ENCODE measurements at places on chromosomes 12 and 14. TPM values are rescaled to one million over a fixed set of nuclear protein-coding genes. Genes with fewer than 3 reads are reported as not detected.

GRCh38 chr14:94823556-94824341 lies 53.8 kb upstream of the GSC start:
- no peak for DNase-seq
- H3K4me1 ChIP-seq: no peaks in the 10 kb centered on the region
- H3K27me3 ChIP-seq: no peaks in the 10 kb centered on the region
- H3K27ac ChIP-seq: no peak overlapping the region
- no peak overlapping the region for H3K4me3 ChIP-seq

DNA sequence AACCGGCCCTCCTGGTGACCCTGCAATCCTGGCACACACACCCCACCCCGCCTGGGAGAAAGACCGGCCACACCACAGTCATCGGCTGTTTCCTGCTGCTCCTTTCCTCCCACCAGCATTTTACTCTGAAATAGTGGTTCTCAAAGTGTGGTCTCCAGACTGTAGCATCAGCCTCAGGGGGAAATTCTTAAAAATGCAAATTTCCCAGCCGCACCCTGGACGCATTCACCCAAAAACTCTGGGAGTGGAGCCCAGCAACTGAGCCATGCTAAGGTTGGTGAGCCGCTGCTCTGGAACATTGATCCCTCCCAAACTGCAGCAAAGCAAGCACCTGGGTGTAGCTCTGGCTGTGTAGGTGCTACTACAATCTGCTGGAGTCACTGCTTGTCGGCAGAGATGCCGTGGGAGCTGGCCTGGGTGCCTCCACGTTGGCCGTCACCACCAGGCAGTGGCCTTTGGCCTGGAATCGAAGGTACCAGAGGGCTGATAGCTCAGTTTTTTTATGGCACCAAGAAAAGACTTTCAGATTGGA lies 38.4 kb upstream of the BCL2L14 start:
- H3K4me1 ChIP-seq: no peaks in the 10 kb centered on the region
- H3K4me3 ChIP-seq: no peak overlapping the region
- H3K27me3 ChIP-seq: no peaks in the 10 kb centered on the region
- DNase-seq: no peak
- peak overlapping the region; percentile 97 for H3K27ac ChIP-seq
- no peaks in the 10 kb centered on the region for H3K36me3 ChIP-seq

- H3K36me3 ChIP-seq: no peaks in the 10 kb centered on the region
- no peak overlapping the region for H3K27ac ChIP-seq
- DNase-seq: peak; percentile 80
- no peak overlapping the region for H3K4me3 ChIP-seq
- no peaks in the 10 kb centered on the region for H3K27me3 ChIP-seq
These were observed 114.0 kb downstream of the PRMT8 start for GRCh38 chr12:3604748-3605586.

- no peak overlapping the region for H3K27ac ChIP-seq
- no peak for DNase-seq
- H3K27me3 ChIP-seq: no peaks in the 10 kb centered on the region
- H3K4me1 ChIP-seq: no peaks in the 10 kb centered on the region
These were observed 222.6 kb downstream of the ACSS3 start for GRCh38 chr12:81300454-81300853.

The STXBP6 gene
- 1.8 TPM for total RNA-seq

- peaks cover 3% of the 10 kb centered on the region for H3K36me3 ChIP-seq
These were observed 6.4 kb upstream of the ZNF385A start for GRCh38 chr12:54390668-54391551.

- DNase-seq: no peak
- no peaks in the 10 kb centered on the region for H3K4me1 ChIP-seq
- no peaks in the 10 kb centered on the region for H3K27me3 ChIP-seq
- H3K36me3 ChIP-seq: peaks cover 4% of the 10 kb centered on the region
These were observed 179.2 kb downstream of the CCDC91 start for GRCh38 chr12:28369483-28369882.

- H3K27me3 ChIP-seq: no peaks in the 10 kb centered on the region
- no peak for DNase-seq
- H3K36me3 ChIP-seq: no peaks in the 10 kb centered on the region
- H3K4me1 ChIP-seq: no peaks in the 10 kb centered on the region
These were observed 50.9 kb upstream of the VASH1 start for GRCh38 chr14:76710056-76711010.

GRCh38 chr14:68507544-68508081 lies 285.3 kb downstream of the ZFP36L1 start:
- no peak overlapping the region for H3K27ac ChIP-seq
- no peak for DNase-seq
- no peaks in the 10 kb centered on the region for H3K36me3 ChIP-seq
- no peak overlapping the region for H3K4me3 ChIP-seq
- peaks cover 4% of the 10 kb centered on the region for H3K4me1 ChIP-seq

DNA sequence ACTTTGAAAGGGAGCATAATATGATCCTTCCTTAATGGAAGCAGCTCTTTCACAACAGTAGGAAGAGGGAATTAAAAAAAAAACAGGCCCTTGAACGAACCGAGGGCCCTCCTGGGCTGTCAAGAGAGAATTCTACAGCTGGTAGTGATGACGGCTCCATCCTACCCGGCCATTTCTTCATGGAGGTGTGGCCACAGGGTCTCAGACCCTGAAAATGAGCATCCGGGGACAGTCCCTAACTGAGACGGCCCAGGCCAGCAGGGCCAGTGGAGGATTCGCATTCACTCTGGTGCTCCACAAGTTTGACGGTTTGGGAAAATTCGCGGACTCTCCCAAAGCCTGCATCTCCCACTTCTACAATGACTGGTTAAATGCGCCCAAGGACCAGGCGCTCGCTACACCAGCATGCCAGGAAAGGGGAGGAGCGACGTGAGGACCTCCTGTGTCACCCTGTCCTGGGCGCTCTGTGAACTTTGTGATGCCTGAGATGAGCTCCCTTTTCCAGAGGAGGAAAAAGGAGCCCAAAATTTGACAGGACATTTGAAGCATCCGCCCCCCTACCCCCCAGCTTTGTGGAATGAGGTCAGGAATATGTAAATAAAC lies 66.8 kb downstream of the BCL11B start:
- no peaks in the 10 kb centered on the region for H3K27me3 ChIP-seq
- H3K4me1 ChIP-seq: no peaks in the 10 kb centered on the region
- H3K27ac ChIP-seq: no peak overlapping the region
- H3K4me3 ChIP-seq: no peak overlapping the region
- DNase-seq: no peak
- no peaks in the 10 kb centered on the region for H3K36me3 ChIP-seq

The PAX9 gene
- total RNA-seq: 0.48 TPM

- peaks cover 4% of the 10 kb centered on the region for H3K4me1 ChIP-seq
- no peak for DNase-seq
- no peak overlapping the region for H3K27ac ChIP-seq
- peaks cover 1% of the 10 kb centered on the region for H3K36me3 ChIP-seq
- no peak overlapping the region for H3K4me3 ChIP-seq
These were observed 121.4 kb downstream of the PPHLN1 start for GRCh38 chr12:42447371-42447786.

DNA sequence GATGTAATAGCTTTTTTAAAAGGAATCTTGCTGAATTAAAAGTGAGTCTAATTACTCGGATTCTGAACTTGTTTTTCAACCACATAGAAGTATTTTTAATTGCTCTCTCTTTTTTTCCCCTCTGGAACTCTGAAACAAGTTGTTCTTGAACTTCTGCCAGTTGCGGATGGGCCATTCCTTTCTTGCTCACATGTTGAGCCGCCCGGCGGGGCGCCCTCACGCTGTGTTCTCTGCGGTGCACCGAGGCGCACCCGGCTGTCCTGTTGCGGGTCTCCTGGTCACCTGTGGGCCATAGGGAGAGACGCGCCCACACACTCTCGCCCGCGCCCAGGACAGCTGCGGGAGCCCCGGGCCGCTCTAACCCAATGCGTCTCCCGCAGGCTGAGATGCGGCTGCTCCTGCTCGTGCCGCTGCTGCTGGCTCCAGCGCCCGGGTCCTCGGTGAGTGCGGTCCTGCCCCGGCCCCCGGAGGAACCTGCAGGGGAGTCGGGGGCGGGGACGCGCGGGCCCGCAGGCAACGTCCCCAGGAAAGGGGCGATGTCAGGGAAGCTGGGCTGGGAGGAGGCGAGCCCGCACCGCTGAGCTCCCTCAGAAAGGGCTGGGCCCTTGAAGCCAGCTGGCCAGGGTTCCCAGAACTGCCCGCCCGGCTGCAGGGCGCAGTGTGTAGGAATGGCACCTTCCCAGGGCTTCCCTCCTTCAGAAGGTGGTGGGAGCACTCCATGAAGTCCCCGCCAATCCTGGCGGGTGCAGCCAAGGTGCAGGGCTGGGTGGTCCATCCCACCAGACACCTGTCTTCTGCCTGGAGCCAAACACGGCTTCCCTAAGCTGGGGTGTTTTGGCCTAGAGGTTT lies 2.3 kb downstream of the PAPLN start:
- no peaks in the 10 kb centered on the region for H3K4me1 ChIP-seq
- peak overlapping the region; percentile 22 for H3K4me3 ChIP-seq
- H3K27me3 ChIP-seq: no peaks in the 10 kb centered on the region
- DNase-seq: peak; percentile 81
- H3K27ac ChIP-seq: no peak overlapping the region

GRCh38 chr12:107500307-107500706 lies 185.3 kb upstream of the PWP1 start:
- no peak overlapping the region for H3K4me3 ChIP-seq
- no peaks in the 10 kb centered on the region for H3K36me3 ChIP-seq
- DNase-seq: no peak
- no peak overlapping the region for H3K27ac ChIP-seq
- H3K27me3 ChIP-seq: no peaks in the 10 kb centered on the region

GRCh38 chr14:19823765-19824164 lies 20.2 kb downstream of the OR4N2 start:
- H3K4me3 ChIP-seq: no peak overlapping the region
- H3K36me3 ChIP-seq: no peaks in the 10 kb centered on the region
- H3K4me1 ChIP-seq: no peaks in the 10 kb centered on the region

The PTPRO gene
- 16.1 TPM for total RNA-seq

DNA sequence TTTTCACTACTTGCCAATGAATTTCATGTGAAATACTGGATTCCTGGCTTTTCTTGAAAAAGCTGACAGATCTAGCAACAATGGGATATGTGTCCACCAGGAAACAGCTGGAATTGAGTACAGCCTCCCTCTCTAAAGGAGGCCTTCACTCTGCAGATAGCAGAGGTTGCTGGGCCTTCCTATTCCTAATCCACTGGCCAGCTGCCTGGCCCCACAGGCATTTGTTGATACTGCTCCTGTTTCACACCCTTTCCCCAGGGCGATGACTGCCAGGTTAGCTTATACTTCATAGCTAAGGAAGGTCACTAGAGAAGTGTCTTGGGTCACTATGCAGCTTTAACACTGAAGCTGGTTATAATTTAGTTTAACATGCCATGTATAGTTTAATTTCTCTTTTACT lies 87.5 kb upstream of the PDZRN4 start:
- H3K27me3 ChIP-seq: no peaks in the 10 kb centered on the region
- H3K27ac ChIP-seq: no peak overlapping the region
- H3K4me1 ChIP-seq: no peaks in the 10 kb centered on the region
- no peaks in the 10 kb centered on the region for H3K36me3 ChIP-seq
- no peak for DNase-seq
- H3K4me3 ChIP-seq: no peak overlapping the region

GRCh38 chr14:87698481-87698880 lies 294.5 kb downstream of the GALC start:
- H3K27me3 ChIP-seq: no peaks in the 10 kb centered on the region
- no peak overlapping the region for H3K27ac ChIP-seq
- DNase-seq: no peak
- H3K4me1 ChIP-seq: no peaks in the 10 kb centered on the region

DNA sequence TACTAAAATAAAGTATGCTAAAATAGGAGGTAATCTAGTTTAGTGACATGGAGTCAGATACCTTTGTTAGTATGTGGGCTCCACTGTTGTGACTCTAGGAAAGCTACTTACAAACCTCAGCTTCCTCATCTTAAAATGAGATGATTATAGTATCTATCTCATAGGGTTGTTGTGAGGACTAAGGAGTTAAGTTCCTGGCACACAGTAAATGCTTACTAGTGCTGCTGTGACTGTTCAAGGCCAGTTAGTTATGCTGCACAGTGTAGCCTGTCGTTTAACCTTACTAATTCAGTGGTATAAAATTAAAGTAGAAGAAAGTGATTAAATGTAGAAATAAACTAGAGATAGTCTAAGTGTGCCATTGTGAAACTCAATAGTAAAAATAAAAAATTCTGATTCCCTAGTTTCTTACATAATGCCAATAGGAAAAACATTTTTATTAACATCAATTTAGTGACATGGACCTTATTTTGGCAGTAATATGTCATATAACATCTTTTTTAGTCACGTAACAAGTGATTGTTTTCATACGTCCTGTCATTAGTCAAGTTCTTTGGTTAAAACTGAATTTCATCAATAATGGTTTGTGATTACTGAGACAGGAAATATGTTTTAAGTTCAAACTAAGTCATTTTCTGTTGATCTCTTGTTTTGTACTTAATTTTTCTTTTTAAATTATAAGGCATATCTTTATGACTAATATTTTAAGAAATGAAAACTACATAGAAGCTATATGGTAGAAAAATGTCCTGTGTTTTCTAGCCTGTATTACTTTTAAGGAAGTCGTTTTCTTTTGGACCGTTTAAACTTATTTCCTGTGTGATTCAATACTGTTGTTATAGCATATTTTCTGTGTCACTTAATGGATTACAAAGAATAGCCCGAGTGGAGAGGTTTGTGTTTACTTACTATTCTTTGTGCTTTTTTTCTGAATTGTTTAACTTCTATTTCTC lies 74.0 kb downstream of the PCNX1 start:
- no peaks in the 10 kb centered on the region for H3K4me1 ChIP-seq
- H3K27me3 ChIP-seq: no peaks in the 10 kb centered on the region
- DNase-seq: no peak

- H3K27me3 ChIP-seq: no peaks in the 10 kb centered on the region
- H3K27ac ChIP-seq: no peak overlapping the region
- DNase-seq: no peak
- H3K4me3 ChIP-seq: no peak overlapping the region
These were observed 82.9 kb downstream of the CCDC60 start for GRCh38 chr12:119417440-119417839.

The GNS gene
- 120 TPM for total RNA-seq

The PGAM5 gene
- total RNA-seq: 17.3 TPM

DNA sequence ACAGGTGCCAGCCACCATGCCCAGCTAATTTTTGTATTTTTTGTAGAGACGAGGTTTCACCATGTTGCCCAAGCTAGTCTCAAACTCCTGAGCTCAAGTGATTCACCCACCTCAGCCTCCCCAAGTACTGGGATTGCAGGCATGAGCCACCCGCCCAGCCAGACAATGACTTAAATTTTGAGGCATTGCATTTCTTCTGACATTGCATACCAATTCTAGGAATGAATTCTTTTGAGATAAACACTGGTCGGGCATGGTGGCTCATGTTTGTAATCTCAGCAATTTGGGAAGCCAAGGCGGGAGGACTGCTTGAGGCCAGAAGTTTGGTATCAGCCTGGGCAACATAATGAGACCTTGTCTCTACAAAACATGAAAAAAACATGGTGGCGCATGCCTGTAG lies 2.5 kb upstream of the CELA1 start:
- H3K4me1 ChIP-seq: no peaks in the 10 kb centered on the region
- H3K36me3 ChIP-seq: no peaks in the 10 kb centered on the region
- no peak overlapping the region for H3K27ac ChIP-seq
- no peak for DNase-seq
